Right ventricle myocardium superior (tissue), 1 donor: ENCODE measurements at places on chromosomes 12 and 14. TPM values are rescaled to one million over a fixed set of nuclear protein-coding genes. Genes with fewer than 3 reads are reported as not detected.
A peak's percentile ranks its signal among the peaks of the same experiment; 100 is the strongest.

IL26 gene
- total RNA-seq, result not detected

PLEK2 gene
- not detected for total RNA-seq

DNA sequence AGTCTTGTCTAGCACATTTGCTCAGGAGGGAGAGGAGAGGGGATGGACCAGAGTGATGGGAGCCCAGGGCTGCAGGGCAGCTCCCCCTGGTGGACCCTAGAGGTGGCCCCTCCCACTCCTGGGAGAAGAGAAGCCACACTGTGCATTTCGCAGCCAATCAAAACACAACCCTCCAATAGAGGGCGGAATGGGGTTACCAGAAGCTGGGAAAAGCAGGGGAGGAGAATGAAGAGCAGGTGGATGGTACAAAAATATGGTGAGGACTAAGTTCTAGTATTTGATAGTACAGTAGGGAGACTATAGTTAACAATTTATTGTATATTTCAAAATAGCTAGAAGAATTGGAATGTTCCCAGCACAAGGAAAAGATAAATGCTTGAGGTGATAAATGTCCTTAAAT lies 23.6 kb downstream of the VASH1 start:
- peak; percentile 89 for DNase-seq

SINHCAF gene
- 7.5 TPM for total RNA-seq

DNA sequence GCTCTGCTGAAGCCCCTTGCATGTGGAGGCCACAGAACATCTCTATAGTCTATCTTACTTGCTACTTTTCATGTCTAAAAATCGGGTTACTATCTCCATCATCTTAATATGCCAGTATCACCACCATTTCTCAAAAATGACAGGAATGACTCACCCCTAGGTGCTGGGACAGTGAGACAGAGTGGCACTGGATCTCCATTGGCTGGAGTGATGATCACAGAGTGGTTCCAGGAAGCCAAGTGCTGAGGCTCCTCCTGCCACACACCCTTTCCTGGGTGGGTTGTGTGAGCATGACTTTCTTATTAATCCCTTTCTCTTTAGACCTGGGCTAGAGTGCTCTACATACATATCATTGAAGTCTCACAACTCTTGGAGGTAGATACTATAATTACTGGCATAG lies 3.3 kb upstream of the ASCL1 start:
- no peak for DNase-seq

DNA sequence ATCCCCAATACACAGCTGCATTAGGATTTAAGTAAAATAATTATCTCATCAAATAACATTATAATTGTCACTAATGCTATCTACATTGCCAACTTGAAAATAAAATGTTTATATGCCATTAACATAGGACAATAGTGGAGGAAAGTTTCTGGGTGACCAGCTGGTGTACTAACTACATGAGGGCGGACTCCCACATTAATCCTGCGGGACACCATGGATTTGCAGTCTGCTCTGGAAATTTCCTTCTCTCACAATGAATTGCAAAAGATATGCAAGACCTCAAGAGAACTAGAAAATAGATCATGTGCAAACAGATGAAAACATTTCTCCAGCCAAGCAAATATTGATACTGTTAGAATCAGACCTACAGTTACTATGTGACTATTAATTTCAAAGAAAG lies 390.1 kb downstream of the NAV3 start:
- DNase-seq, result no peak

GRCh38 chr14:81303258-81303935 lies 82.6 kb upstream of the GTF2A1 start:
- peak; percentile 43 for DNase-seq

GRCh38 chr12:55008944-55009585 lies 10.7 kb upstream of the NEUROD4 start:
- DNase-seq, result no peak

DNA sequence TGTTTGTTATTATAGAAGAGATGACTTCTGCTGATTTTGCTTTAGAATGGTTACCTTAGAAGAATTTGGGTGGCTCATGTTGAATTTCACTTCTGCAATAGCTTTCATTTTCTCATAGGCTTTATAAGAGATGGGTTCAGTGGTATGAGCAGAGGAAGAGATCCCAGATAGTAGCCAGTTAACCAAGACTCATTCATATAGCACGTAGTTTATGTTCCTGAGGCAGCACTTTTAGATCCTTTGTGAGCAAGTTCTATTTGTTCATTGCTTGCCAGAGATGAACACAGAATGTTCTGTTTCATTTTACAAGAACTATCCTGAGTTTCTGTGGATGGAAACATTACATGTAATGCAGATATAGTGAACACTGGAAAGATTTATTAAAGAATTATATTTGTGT lies 32.2 kb downstream of the RAB21 start:
- no peak for DNase-seq

GRCh38 chr14:59803052-59803540 lies 67.5 kb downstream of the RTN1 start:
- no peak for DNase-seq

DNA sequence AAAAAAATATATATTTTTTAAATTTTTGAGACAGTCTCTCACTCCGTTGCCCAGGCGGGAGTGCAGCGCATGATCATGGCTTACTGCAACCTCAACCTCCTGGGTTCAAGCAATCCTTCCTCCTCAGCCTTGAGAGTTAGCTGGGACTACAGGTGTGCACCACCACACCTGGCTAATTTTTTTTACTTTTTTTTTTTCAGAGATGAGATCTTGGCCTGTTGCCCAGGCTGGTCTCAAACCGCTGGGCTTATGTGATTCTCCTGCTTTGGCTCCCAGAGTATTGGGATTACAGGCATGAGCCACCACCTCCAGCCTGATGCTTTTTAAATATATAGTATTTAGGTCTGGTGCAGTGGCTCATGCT lies 24.5 kb downstream of the MDM2 start:
- no peak for DNase-seq

DNA sequence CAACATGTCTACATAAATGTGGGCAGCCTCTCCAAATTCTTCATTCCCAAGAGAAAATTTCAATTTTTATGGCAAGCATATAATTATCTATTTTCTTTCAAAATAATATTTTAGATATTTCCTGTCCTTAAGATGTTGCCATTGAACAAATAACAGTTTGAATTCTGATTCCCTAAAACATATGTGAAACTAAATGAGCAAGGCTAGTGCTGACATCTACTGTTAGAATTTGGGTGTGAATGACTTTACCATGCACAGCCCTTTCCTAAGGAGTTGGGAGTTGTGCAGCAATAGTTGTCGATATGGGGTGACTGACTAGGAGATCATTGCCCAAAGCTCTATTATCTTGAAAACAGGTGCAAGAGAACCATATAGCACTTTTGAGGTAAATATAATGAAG lies 108.2 kb upstream of the SLC38A4 start:
- no peak for DNase-seq

GRCh38 chr14:84065811-84066210 lies 1464.1 kb upstream of the FLRT2 start:
- no peak for DNase-seq

- DNase-seq, result no peak
Observed at GRCh38 chr14:81416194-81416952, 16.2 kb upstream of the STON2 start.
